Heart right ventricle (tissue), 16 donors: ENCODE measurements at places on chromosomes 3 and 15. TPM values are rescaled to one million over a fixed set of nuclear protein-coding genes. Genes with fewer than 3 reads are reported as not detected.

TGM5 gene
- total RNA-seq = not detected

SKOR1 gene
- total RNA-seq = 0.20 TPM

CLRN1 gene
- total RNA-seq = not detected

ROPN1 gene
- 0.31 TPM for total RNA-seq

RTP3 gene
- not detected for total RNA-seq

GABRR3 gene
- not detected for total RNA-seq

TGFBR2 gene
- 82.2 TPM for total RNA-seq

PLOD2 gene
- total RNA-seq = 16.0 TPM

MBNL1 gene
- total RNA-seq = 190 TPM

ANKRD28 gene
- 27.2 TPM for total RNA-seq

RNU6-1 gene
- total RNA-seq = not detected

LYZL4 gene
- not detected for total RNA-seq

ECE2 gene
- not detected for total RNA-seq

FRMD5 gene
- 86.3 TPM for total RNA-seq

TMEM40 gene
- 4.5 TPM for total RNA-seq

IL17RB gene
- not detected for total RNA-seq

ZWILCH gene
- 3.6 TPM for total RNA-seq

PIGZ gene
- total RNA-seq = 6.7 TPM

CCDC54 gene
- total RNA-seq = not detected

EDC3 gene
- total RNA-seq = 15.9 TPM

OXTR gene
- total RNA-seq = 0.37 TPM

OIP5 gene
- total RNA-seq = not detected

ANKUB1 gene
- total RNA-seq = not detected

MRPL3 gene
- total RNA-seq = 53.9 TPM

MST1 gene
- 4.6 TPM for total RNA-seq

LDHAL6B gene
- total RNA-seq = not detected

SCN11A gene
- 0.09 TPM for total RNA-seq

CMTM8 gene
- 3.0 TPM for total RNA-seq

ITIH1 gene
- total RNA-seq = not detected

TM6SF1 gene
- 4.5 TPM for total RNA-seq

ATP13A5 gene
- not detected for total RNA-seq

ANO10 gene
- 12.9 TPM for total RNA-seq

PLA2G4D gene
- total RNA-seq = not detected

HRH1 gene
- total RNA-seq = 1.1 TPM

RTP4 gene
- 1.7 TPM for total RNA-seq

SPRED1 gene
- 7.4 TPM for total RNA-seq
